ENCODE measurements at places on chromosomes 4 and X. TPM values are rescaled to one million over a fixed set of nuclear protein-coding genes. Genes with fewer than 3 reads are reported as not detected.

- H3K4me1 ChIP-seq = no peaks in the 10 kb centered on the region
- peaks cover 3% of the 10 kb centered on the region for H3K27me3 ChIP-seq
- H3K4me3 ChIP-seq = no peak overlapping the region
Observed at GRCh38 chr4:144579411-144580030, 66.4 kb upstream of the HHIP start.

DNA sequence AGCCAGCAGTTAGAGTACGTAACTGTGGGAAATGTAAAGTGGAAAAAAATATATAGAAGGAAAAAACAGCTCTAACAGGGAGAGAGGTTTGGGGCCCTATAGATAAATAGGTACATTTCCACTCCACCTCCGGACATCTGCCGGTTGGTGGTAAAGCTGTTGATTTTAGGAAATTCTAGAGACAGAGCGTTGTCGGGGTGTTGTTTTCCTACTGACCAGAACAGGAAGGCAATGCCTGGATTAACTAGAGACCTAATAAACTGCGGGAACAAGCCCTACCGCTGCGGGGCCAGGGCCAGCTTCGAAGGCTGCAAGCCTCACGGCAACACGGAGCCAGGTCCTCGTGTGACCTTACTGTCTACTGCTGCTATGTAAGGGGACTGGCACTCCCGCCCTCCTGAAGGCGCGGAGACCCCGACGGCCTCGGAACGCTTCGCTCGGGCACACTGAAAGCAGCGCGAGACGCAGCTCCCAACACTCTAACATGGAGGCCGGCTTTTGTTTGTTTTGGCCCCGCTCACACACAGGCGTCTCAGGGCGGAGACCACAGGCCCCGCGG lies 702 bp upstream of the CDKN2AIP start:
- H3K4me1 ChIP-seq = peaks cover 58% of the 10 kb centered on the region
- peaks cover 7% of the 10 kb centered on the region for H3K27me3 ChIP-seq
- peak; percentile 63 for DNase-seq
- H3K27ac ChIP-seq = peak overlapping the region; percentile 98
- H3K4me3 ChIP-seq = peak overlapping the region; percentile 93
- H3K36me3 ChIP-seq = peaks cover 15% of the 10 kb centered on the region

GRCh38 chr4:52367282-52367830 lies 291.7 kb downstream of the USP46 start:
- no peaks in the 10 kb centered on the region for H3K4me1 ChIP-seq
- no peak overlapping the region for H3K4me3 ChIP-seq
- peaks cover 1% of the 10 kb centered on the region for H3K27me3 ChIP-seq
- H3K27ac ChIP-seq = no peak overlapping the region

DNA sequence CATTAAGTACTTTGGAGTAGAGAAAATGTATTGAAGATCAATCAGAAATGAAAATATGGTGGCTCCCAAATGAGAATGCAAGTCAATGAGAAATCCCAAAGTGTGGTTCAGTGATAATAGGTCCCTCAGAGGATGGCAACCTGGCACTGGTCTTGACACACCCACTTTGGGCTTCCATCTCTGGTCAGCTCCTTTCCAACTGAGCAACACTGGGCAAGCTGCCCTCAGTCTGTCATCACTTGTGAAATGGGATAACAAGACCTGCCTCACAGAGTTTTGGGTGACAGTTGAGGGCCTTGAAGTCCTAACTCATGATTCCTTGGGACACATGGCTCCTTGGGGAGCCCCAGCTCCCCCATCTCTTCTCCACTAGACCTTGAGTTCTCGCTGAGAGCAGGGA lies 29.0 kb upstream of the MAMLD1 start:
- peaks cover 3% of the 10 kb centered on the region for H3K4me1 ChIP-seq
- no peak overlapping the region for H3K4me3 ChIP-seq
- H3K27ac ChIP-seq = no peak overlapping the region

- peak overlapping the region; percentile 100 for H3K4me3 ChIP-seq
- H3K4me1 ChIP-seq = peaks cover 57% of the 10 kb centered on the region
- peak overlapping the region; percentile 95 for H3K27ac ChIP-seq
- H3K36me3 ChIP-seq = peaks cover 5% of the 10 kb centered on the region
Observed at GRCh38 chr4:25861951-25862410, 807 bp downstream of the SEL1L3 start.

- no peak overlapping the region for H3K4me3 ChIP-seq
- peaks cover 1% of the 10 kb centered on the region for H3K27me3 ChIP-seq
- DNase-seq = no peak
- no peaks in the 10 kb centered on the region for H3K4me1 ChIP-seq
Observed at GRCh38 chr4:24763631-24764297, 31.6 kb upstream of the SOD3 start.

GRCh38 chr4:76723373-76723772 lies 174.6 kb downstream of the SOWAHB start:
- H3K36me3 ChIP-seq = no peaks in the 10 kb centered on the region
- no peak overlapping the region for H3K27ac ChIP-seq
- DNase-seq = no peak
- peaks cover 25% of the 10 kb centered on the region for H3K4me1 ChIP-seq
- H3K27me3 ChIP-seq = peaks cover 4% of the 10 kb centered on the region
- H3K4me3 ChIP-seq = no peak overlapping the region

GRCh38 chrX:68832101-68832416 lies 3.2 kb downstream of the EFNB1 start:
- H3K4me3 ChIP-seq = peak overlapping the region; percentile 83
- H3K27me3 ChIP-seq = peaks cover 5% of the 10 kb centered on the region
- H3K36me3 ChIP-seq = no peaks in the 10 kb centered on the region
- no peak overlapping the region for H3K27ac ChIP-seq

GRCh38 chr4:176588436-176588835 lies 204.3 kb downstream of the VEGFC start:
- no peak for DNase-seq
- no peaks in the 10 kb centered on the region for H3K27me3 ChIP-seq
- H3K36me3 ChIP-seq = no peaks in the 10 kb centered on the region
- H3K4me3 ChIP-seq = no peak overlapping the region
- H3K27ac ChIP-seq = no peak overlapping the region

GRCh38 chrX:153406903-153407302 lies 4.4 kb upstream of the ZFP92 start:
- no peaks in the 10 kb centered on the region for H3K36me3 ChIP-seq
- H3K27ac ChIP-seq = no peak overlapping the region
- H3K27me3 ChIP-seq = peaks cover 5% of the 10 kb centered on the region
- no peak for DNase-seq

DNA sequence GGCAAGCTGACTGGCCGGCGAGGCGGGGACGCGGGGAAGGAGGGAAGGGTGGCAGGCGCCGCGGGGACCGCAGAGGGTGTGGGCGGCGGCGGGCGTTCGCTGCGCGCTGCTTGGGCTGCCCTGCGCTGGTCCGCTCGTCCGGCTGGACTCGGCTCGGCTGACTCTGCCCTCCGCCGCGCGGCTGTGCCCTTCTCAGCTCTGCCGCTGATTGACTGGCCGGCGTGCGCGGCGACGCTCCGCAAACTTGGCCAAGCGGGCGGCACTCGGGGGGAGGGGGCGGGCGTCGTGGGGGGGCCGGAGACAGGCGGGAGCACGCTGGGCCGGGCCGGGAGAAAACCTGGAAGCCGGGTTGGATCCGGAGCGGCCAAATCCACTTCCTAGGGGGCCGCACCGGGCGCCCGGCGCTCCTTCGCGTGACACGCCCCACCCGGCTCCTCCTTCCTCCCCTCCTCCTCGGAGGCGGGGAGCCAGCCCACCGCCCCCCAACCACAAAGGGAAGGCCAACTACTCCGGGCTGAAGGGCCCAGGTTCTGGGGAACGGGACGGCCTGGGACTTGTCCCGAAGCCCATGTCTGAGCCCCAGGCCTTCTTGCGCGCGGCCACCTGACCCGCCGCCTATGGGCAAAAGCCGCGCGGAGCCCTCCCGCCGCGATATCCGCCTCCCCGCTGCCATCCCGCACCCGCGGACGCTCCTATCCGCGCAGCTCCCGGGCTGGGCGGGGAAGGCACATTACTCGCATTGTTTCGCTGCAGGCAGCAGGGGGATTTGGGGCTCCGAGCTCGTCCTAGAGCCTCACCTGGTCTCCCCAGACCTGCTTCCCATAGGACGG lies at the start of gene GPC4:
GPC4 (minus strand) TSS at position 214 of the 830 bp plus-strand sequence. CDS start 524 bp downstream, outside the sequence.
- H3K36me3 ChIP-seq = no peaks in the 10 kb centered on the region
- H3K27me3 ChIP-seq = peaks cover 2% of the 10 kb centered on the region
- H3K4me1 ChIP-seq = peaks cover 13% of the 10 kb centered on the region
- peak; percentile 58 for DNase-seq
- peak within 1 kb of the TSS; percentile 24 for H3K27ac ChIP-seq

GRCh38 chr4:44056721-44057151 lies 391.9 kb downstream of the KCTD8 start:
- H3K4me1 ChIP-seq = peaks cover 10% of the 10 kb centered on the region
- no peak overlapping the region for H3K4me3 ChIP-seq
- no peaks in the 10 kb centered on the region for H3K27me3 ChIP-seq
- H3K27ac ChIP-seq = no peak overlapping the region
- DNase-seq = no peak

The C4orf51 gene
- total RNA-seq = not detected

The MAGEC2 gene
- total RNA-seq = not detected

The DOCK11 gene
- total RNA-seq = 10.9 TPM

The ETFDH gene
- total RNA-seq = 9.2 TPM

The NUDT11 gene
- total RNA-seq = 8.7 TPM

The PPP4R3C gene
- total RNA-seq = not detected

The AMTN gene
- not detected for total RNA-seq
